ENCODE measurements at places on chromosomes 1 and 21.

DNA sequence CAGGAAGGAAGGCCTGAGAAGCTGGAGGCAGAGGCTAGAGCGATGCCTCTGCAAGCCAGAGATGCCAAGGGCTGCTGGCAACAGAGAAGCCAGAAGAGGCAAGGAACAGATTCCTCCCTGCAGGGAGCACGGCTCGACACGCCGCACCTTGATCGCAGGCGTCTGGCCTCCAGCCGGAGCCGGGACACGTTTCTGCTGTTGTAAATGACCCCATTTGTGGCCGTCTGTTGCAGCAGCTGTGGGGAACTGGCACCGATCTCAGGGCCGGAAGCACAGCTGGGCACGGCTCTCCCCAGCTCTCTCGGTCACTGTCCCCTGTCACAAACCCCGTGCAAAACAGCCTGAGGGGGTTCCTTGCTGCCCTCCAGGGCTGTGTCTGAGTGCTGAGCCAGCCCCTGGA is 59.6 kb downstream of the SIK1 start:
- no peak for DNase-seq

DNA sequence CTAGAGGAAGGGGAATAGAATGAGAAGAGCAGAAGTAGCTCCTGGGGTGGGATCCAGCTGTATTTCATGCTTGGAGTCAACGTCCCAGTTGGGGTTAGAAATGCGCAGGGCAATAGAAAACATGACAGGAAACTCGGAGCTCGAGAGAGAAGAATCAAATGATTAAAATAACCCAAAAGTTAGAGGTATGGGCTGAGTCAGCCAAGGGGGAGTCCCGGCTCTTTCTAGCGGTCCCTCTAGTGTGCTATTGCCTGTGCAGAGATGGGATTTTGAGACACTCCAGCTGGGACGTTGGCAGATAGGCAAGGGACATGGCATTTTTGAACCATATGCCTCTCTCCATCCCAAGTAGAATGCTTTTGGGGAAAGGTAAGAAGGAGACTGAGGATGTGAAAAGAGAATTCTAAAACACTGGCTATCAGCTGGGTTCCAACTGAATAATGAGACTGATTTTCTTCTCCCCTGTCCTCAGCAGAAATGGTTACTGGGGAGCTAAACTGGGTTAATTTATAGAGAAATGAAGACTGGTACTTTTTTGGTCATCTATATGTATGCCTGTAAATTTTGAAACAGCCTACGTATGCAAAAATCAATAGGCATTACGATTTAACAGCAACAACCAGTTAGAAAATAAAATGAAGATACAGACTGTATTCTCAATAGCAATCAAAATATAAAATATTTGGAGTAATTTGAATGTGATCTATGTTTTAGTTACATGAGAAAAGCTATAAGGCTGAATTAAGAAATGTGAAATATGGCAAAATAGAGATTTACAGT is 7.0 kb upstream of the VPS26C start:
- no peak for DNase-seq

DNA sequence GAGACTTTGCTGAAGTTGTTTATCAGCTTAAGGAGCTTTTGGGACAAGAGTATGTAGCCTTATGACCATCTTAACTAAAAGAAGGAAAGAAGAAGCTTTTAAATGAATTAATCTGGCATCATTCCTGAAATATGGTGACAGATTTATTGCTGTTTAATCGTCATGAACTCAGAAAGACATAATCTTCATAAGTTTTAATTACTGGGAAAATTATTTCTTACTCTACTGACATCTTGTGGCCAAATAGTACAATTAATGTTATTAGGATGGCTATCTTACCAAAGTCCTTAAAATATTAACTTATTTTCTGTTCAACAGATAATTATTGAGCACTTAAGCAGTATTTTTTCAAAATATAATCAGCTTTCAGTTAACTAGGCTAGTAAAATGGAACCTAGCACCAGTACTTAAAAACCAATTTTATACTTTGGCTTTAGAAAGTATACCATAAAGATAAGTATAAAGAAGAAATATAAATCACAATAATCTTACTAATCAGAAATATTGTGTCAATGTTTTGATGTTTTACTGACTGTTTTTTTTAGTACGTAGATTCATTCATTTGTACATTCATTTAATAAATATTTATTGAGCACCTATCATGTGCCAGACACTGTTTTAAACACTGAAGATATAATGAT is 34.7 kb upstream of the GPR25 start:
- DNase-seq: no peak

GRCh38 chr21:36005018-36005417 is 55.3 kb downstream of the SETD4 start:
- no peak for DNase-seq

- no peak for DNase-seq
These were observed 154.6 kb downstream of the VAV3 start for GRCh38 chr1:107810291-107810951.

DNA sequence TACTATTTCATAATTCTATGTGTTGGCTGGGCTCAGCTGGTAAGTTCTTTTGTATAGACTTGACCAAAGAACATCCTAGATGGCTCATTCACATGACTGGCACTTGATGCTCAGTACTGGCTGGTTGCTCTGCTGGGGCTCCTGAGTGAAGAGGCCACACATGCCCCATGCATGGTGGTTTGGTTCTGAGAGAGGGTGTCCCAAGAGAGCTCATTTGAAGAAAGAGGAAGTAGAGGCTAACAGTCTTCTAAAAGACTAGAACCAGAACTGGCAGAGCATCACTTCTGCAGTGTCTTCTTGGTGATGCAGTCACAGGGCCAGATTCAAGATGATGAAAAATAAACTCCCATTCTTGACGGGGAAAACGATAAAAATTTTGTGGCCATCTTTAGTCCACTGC is 5.2 kb upstream of the BACH1 start:
- no peak for DNase-seq
